ENCODE measurements at places on chromosomes 6 and 20.

GRCh38 chr6:17881085-17881858 lies 106.2 kb downstream of the KIF13A start:
- DNase-seq = no peak

DNA sequence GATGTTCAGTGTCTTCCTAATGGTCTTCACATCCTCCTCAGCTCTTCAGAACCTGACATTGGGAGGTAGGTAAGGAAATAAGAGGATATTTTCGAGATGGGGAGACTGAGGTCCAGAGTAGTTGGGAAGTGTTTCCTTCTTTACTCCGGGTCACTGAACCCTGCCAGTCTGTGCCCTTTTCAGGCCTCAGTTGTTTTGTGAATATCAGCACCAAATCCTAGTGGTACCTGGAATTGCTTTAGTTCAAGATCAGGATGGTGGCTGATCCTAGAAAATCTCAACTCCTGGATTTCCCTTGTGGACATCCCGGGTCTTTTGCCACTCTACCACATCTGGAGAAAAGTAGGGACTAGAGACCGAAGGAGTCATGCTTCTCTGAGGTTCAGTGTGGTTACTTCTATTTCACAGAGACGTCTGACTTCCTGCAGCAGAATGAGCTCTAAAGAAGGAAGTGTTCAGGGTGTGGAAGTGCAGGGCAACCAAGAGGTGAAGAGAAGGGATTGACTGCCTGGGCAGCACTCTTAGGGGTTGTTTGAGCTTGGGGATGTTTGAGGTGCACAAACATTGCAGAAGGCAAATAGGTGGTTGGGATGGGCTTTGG lies 995 bp downstream of the STK4 start:
- DNase-seq = no peak

DNA sequence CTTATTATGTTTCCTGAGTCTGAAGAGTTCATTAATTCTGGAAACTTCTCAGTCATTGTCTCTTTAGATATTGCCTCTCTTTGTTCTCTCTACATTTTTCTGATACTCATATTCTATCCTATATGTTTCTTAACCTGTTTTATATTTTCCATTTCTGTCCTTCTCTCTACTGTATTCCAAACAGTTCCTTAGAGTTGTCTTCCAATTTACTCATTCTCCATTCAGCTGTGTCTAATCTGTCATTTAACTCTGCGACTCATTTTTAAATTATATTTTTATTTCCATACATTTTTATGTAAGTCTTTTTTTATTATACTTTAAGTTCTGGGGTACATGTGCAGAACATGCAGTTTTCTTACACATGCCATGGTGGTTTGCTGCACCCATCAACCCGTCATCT lies 251.8 kb downstream of the NRN1 start:
- DNase-seq = no peak

DNA sequence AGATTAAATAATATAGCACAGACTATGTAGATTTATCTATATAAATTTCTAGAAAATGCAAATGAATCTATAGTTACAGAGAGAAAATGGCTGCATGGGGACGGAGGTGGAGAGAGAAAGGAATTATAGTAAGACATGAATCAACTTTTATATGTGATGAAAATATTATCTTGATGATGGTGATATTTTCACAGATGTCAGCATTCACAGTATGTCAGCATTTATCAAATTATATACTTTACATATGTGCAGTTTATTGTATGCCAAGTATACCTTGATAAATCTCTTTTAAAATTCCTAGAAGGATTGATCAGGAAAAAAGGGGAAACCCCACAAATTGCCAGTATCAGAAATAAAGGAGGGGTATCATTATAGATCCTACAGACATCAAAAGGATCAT lies 44.6 kb downstream of the NPEPL1 start:
- no peak for DNase-seq

DNA sequence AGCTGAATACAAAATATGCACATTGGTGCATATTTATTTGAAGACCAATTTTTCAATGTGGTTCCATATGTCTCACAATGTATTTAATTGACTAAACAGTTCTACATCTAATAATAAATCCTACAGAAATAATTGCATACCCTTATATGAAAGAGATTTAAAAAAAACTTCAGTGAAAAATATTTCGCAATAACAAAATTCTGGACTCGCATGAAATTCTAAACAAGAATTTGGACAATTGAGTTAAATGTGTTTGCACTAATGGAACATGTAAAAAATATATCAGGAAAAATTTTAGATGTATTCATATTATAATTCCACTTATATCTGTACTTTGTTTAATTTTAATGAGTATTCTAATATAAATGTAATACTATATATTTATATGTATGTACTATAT lies 1003.1 kb downstream of the EYS start:
- DNase-seq = no peak

GRCh38 chr6:90218959-90219208 lies 77.8 kb downstream of the BACH2 start:
- no peak for DNase-seq

DNA sequence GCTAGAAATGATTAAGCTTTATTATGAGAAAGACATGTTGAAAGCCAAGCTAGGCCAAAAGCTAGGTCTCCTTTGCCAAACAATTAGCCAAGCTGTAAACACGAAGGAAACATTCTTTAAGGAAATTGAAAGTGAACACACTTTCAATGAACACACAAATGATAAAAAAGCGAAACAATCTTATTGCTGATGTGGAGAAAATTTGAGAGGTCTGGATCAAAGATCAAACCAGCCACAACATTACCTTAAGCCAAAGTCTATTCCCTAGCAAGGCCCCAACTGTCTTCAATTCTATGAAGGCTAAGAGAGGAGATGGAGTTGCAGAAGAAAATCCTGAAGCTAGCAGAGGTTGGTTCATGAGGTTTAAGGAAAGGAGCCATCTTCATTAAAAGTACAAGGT lies 40.2 kb upstream of the DEFB112 start:
- no peak for DNase-seq

DNA sequence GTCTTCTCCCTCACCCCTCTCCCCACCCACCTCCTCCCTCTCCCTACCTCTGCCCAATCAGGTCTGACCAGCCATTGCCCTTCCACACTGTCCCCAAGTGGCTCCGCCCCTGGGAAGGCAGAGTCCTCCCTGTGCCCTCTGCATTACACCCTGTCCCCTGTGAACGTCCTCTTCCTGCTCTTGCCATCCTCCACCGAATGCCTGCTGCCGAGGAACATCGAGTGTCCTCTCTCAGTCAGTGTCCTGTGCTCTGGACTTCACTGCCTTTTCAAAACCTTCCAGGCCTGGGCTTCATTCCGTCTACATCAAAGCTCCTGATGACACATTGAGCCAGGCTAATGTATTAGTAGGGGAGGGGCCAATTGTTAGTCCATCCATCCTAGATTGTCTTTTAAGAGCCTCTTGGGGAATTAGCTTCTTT lies 3.3 kb upstream of the PACSIN1 start:
- no peak for DNase-seq

DNA sequence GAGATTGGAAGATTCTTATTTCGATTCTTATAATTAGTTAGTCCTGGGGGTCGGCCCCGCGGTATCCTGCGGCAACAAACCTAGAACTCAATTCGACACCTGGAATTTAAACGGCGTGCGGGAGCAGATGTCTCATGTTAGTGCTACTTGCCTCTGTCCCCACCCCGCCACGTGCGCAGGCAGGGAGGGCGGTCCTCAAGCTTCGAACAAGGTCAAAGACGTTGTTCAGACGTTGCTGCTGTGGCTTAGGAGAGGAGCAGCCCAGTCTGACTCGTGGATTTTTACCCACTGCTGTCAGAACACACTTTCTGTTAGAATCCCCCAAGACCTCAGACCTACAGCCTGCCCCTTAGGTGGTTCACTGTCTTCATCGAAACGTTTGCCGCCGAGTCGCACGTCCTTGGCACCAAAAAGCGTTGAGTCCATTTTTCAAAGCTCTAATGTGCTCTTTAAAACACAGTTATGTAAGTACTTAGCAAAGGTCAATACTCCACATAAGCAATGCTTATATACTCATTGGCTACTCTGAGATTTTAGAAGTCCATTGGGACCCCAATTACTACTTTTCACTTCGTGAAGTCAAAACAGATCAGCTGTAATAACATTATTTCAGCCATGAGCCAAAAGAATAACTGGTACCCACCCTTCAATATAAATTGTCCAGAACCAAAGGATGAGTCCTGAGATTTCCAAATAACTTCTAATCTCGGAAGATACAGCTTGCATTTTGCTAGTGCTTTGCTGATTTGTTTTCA lies 2.7 kb upstream of the C6orf62 start:
- DNase-seq = no peak

GRCh38 chr6:136085370-136086115 lies 164.6 kb downstream of the MTFR2 start:
- DNase-seq = no peak

DNA sequence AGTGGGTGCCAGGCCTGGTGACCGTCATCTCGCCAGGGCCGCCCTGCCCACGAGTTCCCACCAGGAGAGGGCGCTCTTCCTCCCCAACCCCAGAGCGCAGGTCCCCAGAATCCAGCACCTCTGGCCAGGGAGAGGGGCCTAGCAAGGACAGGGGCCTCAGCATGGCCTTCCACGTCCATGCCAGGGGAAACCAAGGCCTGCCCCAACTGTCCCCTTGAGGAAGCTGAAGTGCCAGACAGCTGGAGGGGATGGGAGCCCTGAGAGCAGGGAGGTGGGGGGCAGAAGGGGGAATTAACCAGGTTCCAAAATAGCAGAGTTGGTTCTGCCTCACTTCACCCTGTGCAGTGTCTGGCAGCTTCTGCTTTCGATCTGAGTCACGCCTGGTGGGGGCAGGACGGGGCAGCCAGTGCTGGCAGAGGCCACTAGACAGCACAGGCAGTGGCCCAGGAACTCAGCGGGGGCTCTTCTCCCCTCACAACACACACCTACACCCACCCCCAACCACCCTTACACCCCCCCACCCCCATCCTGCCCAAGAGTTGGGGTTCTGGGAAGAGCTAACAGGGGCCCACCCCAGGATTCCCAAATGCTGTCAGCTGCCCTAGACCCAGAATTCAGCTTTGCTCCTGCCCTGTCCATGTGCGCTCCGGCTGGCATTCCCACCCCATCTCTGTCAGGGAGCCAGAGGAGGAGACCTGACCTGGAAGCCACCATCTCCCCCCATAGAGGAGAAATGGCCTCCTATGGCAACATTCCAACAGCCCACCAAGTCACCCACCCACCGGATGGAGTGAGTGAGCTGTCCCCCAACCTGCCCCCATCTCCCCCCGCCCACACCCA lies 29.2 kb downstream of the TFEB start:
- DNase-seq = peak; percentile 60

- DNase-seq = no peak
Observed at GRCh38 chr20:1893721-1894470, 1.3 kb upstream of the SIRPA start.

DNA sequence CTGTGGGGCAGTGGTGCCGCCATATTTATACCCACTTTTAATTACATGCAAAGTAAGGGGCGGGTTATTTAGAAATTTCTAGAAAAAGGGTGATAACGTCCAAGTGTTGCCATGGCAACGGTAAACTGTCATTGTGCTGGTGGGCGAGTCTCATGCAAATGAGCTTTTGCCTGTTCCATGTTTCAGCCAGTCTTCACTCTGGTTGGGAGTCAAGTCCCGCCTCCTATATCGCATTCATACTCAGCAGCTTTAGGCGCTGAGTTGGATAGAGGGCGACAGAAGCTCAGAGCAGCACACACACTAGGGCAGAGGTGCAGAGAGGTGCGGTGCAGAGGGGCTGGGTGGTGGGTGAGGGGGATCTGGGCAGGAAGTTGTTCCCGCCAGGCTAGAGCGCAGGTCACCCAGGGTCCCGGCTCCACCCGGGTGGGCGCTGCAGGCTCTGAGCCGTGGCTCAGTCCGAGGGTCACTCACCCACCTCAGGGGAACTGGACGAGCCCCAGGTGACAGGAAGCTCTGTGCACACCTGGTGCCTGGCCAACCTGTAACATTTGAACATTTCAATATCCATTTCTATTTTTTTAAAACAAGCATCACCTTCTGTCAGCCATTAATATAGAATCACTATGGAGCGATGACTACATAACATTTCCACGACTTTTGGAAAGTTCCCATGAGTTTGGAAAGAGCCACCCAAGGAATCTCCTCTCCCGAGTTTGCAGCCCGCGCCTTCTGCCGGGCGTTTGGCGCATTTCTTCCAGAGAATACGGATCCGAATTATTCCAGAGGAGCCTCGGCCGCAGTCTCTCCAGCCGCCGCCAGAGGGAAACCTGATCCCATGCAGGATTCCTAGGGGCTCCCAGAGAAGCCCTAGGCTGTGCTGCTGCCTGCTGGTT lies 89.1 kb upstream of the PHACTR3 start:
- peak; percentile 58 for DNase-seq
